GM04503 (cell line): ENCODE measurements at places on chromosomes 12 and 14.

GRCh38 chr12:96985515-96986362 lies 78.7 kb downstream of the NEDD1 start:
- no peak for DNase-seq

- DNase-seq = no peak
Observed at GRCh38 chr14:29536886-29537511, 390.6 kb downstream of the PRKD1 start.

GRCh38 chr12:48717252-48717695 lies 767 bp upstream of the CCNT1 start:
- DNase-seq = no peak

DNA sequence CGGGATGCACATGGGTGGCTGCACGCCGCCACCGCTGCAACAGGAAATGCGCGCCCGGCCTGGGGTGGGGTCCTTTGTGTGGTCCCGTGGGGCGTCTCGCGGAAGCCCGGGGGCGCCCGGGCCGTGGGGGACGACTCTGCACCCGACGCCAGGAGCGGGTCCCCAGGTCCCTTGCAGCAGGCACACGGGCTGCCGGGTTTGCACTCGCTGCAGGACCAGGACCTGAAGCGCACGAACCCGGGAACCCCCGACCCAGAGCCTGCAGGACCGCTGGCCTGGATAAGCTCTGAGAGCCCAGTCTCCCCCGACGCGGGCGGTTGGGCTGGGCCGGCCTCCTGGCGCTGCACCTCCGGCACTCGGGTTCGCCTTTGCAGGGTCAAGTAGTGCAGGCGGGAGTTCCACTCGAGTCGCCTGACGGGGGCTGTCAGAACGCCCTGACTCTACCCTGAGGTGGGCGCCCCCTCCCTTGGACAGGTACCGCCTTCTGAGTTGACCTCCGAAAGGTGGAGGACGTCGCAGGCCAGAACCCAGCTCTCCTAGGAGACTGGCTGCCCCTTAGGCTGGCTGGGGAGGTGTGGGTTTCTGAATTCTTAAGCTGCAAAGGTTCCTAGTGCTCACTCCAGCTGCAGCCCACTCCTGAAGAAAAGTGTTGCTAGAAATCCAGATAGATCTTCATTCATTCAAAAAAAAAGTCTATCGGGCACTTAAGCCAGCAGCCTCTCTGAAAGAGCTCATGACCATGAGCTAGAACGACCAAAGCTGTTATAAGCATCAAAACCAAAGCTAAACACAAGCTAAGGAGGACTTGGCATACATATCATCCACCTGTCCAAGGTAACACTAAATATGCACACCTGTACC lies 68.0 kb downstream of the RNF34 start:
- DNase-seq = no peak

DNA sequence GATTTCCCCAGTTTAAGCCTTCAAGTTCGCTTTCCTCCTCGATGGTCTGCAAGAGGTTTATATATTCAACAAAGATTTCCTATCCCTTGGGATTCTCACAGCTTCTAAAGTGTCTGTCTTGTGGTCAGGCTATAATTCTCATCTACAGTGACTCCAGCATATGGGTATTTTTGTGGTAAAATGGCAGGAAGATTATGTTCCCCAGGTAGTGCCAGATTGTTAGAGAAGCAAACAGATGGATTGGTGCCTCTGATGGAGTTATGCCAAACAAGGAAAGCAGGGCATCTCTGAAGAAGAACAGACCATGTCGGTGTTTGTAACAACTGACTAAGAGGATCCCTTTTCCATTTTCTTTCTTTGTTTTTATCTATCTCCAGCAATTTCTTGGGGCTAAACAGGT lies 5.5 kb upstream of the CCDC175 start:
- DNase-seq = no peak

- DNase-seq = no peak
Observed at GRCh38 chr12:109302358-109302757, 6.7 kb downstream of the FOXN4 start.

DNA sequence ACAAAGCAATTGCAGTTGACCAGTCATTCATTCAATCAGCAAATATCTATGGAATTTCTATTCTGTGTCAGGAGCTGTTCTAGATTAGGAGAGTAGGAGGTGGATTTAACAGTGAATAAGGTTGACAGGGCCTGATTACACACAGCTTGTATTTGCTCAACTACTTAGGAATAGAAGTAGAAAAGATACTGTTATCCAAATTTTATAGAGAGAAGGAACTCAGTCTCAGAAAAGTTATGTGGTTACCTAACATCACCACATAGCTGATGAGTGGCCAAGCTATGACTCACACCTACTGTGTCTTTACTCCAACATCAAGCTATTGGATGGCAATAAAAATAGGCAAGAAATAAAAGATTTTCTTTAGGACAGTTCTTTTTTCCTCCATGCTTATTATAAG lies 374.8 kb downstream of the RMST start:
- DNase-seq = no peak

GRCh38 chr14:53515276-53515675 lies 362.2 kb upstream of the DDHD1 start:
- no peak for DNase-seq

DNA sequence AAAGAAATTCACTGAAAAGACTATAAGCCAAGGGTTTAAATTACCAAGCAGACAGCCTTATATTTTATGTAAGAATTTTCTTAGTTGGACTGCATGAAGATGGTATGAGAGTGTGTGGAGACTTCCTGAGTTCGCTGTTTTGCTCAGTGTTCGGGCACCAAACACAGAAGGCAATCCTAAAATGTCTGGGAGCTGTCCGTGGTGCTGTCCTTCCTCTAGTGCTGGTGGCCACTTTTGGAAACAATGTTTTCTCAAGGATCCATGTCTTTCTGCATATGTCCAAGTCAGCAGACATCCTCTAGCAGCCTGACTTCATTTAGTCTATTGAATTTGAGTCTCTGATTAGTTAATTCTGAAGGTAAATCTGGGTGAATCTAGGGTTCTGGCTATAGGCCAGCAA lies 135.8 kb downstream of the SLC8A3 start:
- DNase-seq = no peak

DNA sequence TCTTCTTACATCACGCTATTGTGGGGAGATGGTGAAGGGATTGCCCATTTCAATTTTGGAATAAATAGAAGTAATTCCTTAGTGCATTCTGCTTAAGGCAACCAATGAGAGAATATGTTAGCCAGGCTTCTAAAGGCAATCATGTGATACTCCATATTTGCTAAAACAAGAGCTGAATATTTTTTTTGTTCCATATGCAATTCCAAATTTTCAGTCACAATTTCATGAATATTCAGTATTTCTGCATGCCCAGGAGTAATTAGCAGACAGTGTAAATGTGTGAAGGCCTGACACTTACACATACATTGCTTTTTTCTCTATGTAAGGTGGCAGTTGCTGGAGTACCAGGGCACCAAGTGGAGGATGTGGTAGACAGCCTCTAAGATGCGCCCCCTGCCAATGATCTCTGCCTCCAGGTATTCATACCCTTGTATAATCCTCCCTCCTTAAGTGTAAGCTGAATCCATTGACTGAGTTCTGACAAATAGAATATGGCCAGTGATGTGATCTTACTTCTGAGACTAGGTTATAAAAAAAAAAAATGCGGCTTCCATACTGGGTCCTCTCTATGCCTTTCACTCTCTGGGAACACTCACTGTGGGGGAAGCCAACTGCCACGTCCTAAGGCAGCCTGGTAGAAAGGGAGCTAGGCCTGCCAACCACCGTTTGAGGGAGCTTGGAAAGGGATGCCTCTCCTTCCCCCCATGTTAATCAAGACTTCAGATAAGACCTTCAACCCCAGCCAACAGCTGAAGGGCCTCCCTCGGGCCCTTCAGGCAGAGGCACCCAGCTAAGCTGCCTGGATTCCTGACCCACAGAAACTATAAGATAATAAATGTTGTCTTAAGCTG lies 62.7 kb upstream of the PTGR2 start:
- no peak for DNase-seq

GRCh38 chr12:69916544-69917235 lies 91.7 kb downstream of the MYRFL start:
- DNase-seq = no peak

- no peak for DNase-seq
Observed at GRCh38 chr14:54356172-54356571, 40.6 kb upstream of the CDKN3 start.

DNA sequence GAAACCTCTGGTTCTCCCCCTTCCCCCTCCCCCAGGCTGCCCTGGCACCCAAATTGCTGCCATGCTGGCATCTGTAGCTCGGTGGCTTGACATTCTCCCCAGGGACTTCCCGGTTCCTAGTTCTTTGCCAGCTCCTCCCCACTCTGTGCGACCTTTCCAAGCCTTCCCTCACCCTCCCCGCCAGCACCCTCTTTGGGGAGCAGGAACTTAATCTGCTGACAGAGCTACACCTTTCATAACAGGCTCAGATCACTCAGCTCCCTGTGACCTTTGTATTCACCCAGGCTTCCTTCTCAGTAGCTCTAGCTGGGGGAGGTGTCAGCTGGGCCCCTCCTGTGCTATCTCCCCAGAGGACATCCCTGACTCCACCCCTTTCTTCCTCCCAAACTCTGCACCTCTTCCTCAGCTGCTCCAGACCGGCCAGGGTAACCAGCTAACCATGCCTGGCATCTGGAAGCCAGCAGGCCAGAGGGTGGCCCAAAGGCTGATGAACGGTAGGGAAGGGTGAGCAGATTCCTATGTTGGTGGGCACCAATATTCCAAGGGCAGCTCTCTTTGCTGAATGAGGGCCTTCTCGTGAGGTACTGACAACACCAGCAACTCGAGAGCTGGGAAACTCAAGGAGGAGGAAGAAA lies 1.8 kb upstream of the COX14 start:
- DNase-seq = no peak

GRCh38 chr12:121110211-121110940 lies 22.3 kb upstream of the P2RX7 start:
- peak; percentile 37 for DNase-seq

- DNase-seq = no peak
Observed at GRCh38 chr12:100840748-100841147, 46.2 kb downstream of the ANO4 start.

DNA sequence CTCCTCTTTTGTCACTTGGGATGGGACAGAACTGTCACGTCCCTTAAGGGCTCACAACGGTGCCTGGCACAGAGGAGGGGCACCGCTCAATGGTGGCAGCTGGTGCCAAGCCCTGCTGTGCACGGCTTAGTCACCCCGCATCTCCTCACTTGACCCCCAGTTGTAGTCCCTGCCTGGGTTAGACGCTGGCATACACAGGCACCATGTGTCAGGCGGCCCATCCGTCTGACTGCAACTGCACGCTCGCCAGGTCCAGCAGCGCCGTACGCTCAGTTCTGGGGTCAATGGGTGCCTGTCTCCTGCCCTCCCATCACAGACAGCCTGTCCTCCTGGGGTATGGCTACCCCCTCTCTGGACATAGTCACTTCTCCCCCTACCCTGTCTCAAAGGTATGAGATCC lies 1.6 kb upstream of the PACS2 start:
- no peak for DNase-seq

DNA sequence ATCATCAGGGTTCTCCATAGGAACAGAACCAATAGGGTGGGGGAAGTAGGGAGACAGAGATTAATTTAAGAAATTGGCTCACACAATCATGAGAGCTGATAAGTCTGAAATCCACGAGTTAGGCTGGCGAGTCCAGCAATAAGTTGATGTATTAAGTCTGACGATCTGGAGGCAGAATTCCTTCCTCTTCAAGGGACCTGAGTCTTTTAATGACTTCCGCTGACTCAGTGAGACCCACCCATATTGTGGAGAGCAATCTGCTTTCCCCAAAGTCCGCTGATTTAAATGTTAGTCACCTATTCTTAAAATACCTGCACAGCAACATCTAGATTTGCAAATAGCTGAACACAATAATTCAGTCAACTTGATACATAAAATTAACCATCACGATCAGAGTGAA lies 97.8 kb downstream of the SPTSSA start:
- DNase-seq = no peak

DNA sequence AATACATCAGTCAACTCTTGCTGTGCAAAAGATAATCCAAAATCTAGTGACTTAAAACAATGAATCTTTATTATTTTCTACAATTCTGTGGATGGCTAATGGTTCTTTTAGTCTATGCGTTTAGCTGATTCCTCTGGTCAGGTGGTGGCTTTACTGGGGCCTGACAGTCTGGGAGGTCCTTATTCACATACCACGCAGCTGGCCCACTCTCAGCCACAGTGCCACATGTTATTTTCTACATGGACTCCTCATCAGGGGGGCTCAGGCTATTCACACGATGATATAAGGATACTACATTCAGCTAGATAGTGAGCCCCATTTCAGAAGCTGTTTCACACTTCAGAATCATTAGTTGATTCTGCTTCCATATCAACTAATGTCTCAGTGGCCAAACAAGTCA lies 287.5 kb upstream of the MGAT4C start:
- DNase-seq = no peak

- no peak for DNase-seq
Observed at GRCh38 chr12:234019-234418, 20.1 kb upstream of the SLC6A12 start.

DNA sequence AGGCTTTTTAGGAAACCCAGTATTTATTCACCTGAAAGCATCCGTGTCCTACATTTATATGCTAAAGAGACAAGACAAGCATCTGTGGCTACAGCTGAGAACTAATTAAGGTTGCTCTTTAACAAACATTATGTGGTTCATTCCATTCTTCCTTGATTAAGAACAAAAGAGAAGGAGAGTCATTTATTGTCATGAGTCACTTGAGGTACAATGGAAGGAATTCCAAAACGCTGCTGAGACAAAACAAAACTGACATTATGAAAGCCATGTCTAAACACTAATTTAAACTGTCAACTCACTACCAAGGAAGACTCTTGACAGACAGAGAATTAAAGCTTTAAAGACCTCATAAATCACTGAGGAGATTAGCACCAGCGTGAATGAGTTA lies 214.4 kb downstream of the BMP4 start:
- DNase-seq = no peak

GRCh38 chr14:100891051-100891450 lies 12.5 kb downstream of the RTL1 start:
- no peak for DNase-seq

DNA sequence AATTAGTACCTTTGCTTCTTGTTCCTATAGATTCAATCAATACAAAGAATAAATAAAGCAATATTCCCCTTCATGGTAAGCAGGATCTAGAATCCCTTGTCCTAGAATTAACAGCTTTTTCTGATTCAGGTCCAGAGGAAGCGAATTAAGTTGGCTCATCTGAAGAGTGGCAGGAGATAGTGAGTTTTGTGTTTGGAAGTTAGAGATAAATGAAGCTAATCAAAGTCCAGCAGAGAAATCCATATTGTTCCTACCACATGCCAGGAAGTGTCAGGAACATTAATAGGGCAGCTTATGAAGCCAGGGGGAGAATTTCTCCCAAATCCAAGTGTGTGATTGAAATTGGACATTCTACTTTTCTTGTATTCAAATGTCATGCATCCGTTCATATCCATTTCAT lies 13.9 kb downstream of the CAPZA3 start:
- DNase-seq = no peak

- peak; percentile 31 for DNase-seq
Observed at GRCh38 chr12:56158926-56159461, 835 bp downstream of the MYL6 start.

- no peak for DNase-seq
Observed at GRCh38 chr12:117159674-117160073, 30.6 kb downstream of the FBXO21 start.

DNA sequence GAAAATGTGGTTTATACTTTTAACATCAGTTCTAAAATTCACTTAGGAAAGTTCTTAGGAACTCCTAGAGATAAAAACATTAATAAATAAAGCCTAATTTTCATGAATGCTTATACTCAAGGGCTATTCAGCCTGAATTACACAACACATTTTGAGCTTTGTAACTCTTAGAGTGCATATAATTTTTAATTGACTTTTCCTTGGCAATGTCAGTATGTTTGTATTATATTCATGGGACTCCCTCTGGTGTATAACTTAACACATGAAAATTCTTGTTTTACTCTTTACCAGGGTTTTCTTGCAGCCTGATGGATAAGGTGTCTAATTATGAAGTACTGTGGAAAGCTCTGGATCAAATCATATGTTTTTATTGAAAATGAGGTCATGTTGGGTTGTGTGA lies 150.6 kb upstream of the HMGA2 start:
- no peak for DNase-seq
